ENCODE measurements at places on chromosomes 16 and 17.

GRCh38 chr16:20004931-20005330 is 68.8 kb downstream of the GPR139 start:
- no peak for DNase-seq

DNA sequence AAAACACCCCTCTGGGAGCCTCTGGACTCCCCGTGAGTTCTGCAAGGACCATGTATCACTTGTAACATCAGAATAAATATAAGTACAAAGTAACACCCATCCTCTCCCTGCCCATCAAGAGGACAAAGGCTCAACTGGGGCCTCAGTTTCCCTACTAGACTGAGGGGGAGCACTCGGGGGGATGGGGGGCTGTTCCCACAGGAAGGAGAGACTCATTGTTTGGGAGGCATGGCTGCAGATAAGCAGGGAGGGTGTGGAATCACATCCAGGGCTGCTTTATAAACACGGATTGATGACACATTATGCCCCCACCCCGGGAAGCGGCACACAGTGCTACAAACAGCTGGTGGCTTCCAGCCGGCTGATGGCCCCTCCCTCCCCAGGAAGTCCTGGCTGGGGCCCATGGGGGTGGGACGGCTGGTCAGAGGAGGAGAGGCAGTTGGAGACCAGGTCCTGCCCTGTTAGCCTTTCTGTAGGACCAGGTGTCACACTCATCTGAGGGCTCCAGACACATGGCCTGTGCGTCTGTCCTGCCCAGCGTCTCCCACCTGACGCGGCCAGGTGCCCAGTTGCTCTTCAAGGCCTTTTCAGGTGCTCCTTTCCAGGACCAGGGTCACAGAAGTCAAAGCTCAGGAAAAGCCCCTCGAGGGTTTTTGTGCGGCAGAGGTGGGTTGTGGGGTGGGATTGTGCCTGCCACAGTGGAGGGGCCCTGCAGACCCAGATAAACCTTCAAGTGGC is 1.3 kb upstream of the MPG start:
- DNase-seq, result peak; percentile 36

GRCh38 chr17:77856551-77857305 is 101.8 kb upstream of the TNRC6C start:
- no peak for DNase-seq

- DNase-seq, result no peak
These were observed 10.9 kb upstream of the ZFP90 start for GRCh38 chr16:68528233-68528632.

DNA sequence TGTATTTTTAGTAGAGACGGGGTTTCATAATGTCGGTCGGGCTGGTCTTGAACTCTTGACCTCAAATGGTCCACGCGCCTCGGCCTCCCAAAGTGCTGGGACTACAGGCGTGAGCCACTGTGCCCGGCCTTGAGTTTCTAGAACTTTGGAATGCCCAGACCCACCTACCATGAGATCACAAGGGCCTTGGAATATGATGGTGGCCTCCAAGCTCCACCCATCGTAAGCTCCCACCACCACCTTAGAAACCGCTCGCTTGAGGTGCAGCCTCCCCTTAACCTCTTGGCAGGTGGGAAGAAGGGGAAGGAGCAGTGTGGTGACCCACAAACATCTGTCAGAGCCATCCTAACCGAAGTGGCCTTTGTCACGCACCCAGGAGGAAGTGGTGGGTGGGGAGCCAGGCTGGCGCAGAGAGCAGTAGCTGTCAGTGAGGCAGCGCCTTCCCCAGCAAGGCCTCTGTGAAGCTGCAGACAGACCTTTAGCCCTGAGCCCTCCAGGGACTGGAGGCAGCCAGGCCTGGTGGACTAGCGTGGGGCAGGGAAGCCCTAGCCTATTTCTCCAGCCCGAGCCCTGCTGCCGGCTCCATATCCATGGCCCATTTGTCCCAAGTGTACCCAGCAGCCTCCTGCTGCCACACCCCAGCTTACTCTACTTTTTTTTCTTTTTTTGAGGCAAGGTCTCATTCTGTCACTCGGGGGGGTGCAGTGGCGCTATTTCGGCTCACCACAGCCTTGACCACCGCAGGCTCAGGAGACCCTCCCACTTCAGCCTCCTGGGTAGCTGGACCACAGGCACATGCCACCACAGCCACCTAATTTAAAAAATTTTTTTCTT is 13.1 kb upstream of the SEPHS2 start:
- DNase-seq, result peak; percentile 94

Data from suppressor macrophage (primary cell).